ENCODE measurements at places on chromosomes 1 and 21. TPM values are rescaled to one million over a fixed set of nuclear protein-coding genes. Genes with fewer than 3 reads are reported as not detected.

TTC13 gene
- total RNA-seq: 24.8 TPM

DNA sequence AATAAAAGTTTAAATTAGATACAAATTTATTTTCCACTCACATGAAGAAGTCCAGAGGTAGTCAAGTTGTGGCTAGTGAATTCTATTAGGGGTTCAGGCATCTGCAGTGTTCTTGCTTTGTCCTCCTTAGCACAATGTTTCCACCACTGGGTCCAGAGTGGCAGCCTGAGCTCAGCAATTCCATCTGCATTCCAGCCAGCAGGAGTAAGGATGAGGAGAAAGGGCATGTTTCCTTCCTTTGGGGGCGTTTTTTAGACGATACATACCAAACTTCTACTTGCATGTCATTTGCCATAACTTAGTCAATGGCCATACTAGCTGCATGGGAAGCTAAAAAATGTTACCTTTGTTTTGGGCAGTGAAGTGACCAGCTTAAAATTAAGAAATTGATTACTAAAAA, 98.5 kb upstream of the VANGL1 start:
- no peaks in the 10 kb centered on the region for H3K27me3 ChIP-seq
- no peak overlapping the region for H3K4me3 ChIP-seq
- H3K36me3 ChIP-seq: no peaks in the 10 kb centered on the region
- no peak for DNase-seq
- H3K27ac ChIP-seq: no peak overlapping the region

DNA sequence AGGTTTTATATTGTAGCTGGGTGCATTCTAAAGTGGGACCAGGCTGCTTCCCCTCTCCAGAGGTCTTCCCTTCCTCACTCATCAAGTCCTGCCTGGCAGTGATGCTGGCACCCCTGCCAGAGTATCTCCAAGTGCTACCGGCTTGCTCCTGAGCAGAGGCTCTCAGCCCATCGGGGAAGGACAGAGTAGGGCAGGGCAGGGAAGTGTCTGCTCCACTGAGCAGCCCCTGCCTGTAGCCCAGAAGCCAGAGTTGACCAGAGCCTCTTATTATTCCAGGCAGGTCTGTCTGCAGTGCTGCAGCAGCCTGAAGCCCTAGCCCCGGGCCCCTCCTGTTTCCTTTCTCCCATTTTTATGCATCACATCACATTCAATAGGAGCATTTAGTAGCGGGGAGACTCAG, 51.1 kb downstream of the ATP2B4 start:
- no peak overlapping the region for H3K4me3 ChIP-seq
- DNase-seq: no peak
- no peak overlapping the region for H3K27ac ChIP-seq
- peaks cover 5% of the 10 kb centered on the region for H3K36me3 ChIP-seq
- H3K4me1 ChIP-seq: peaks cover 78% of the 10 kb centered on the region
- no peaks in the 10 kb centered on the region for H3K27me3 ChIP-seq

TMIGD3 gene
- 0.26 TPM for total RNA-seq

TRIM46 gene
- total RNA-seq: 7.3 TPM

GRCh38 chr21:34351786-34352241, 12.0 kb upstream of the KCNE2 start:
- DNase-seq: peak; percentile 10
- no peaks in the 10 kb centered on the region for H3K36me3 ChIP-seq
- H3K4me3 ChIP-seq: no peak overlapping the region
- no peak overlapping the region for H3K27ac ChIP-seq

- peaks cover 5% of the 10 kb centered on the region for H3K27me3 ChIP-seq
- no peak overlapping the region for H3K27ac ChIP-seq
- DNase-seq: no peak
- no peaks in the 10 kb centered on the region for H3K4me1 ChIP-seq
- no peak overlapping the region for H3K4me3 ChIP-seq
These were observed 112.6 kb upstream of the CSF3R start for GRCh38 chr1:36595349-36595748.

PRDM16 gene
- not detected for total RNA-seq

DNA sequence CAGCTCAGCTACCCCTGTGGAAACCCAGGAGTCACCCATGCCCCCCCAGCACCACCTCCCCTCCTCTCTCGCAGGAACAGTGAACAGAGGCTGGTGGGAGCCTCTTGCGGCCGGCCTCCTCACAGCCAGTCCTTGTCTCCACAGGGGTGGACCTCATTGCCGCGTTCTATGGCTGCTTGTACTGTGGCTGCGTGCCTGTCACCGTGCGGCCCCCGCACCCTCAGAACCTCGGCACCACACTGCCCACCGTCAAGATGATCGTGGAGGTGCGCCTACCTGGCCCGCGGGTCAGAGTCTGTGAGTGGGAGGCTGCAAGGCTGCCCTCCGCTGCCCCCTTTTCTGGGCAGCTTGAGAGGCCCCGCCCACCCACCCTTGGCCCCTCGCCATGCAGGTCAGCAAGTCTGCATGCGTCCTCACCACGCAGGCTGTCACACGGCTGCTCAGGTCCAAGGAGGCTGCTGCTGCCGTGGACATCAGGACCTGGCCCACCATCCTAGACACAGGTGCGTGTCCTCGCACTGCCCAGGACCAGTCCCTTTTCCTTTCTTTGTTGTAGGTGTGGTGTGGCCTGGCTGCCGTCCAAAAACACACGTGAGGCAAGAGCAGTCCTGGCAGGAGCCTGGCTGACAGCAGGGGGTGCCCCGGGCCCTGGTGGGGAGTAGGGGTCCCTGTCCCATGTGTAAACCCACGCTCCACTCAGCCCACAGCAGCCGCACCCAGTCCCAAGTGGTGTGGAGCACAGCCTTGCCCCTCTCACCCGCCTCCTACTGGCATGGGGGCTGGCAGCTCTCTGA, 50.3 kb downstream of the S100B start:
- H3K36me3 ChIP-seq: peaks cover 5% of the 10 kb centered on the region
- H3K27ac ChIP-seq: no peak overlapping the region
- no peak for DNase-seq
- no peaks in the 10 kb centered on the region for H3K27me3 ChIP-seq
- H3K4me3 ChIP-seq: no peak overlapping the region

ATF3 gene
- total RNA-seq: 58.8 TPM

GRCh38 chr1:95504321-95504720, 270.3 kb downstream of the RWDD3 start:
- DNase-seq: no peak
- no peak overlapping the region for H3K4me3 ChIP-seq
- no peaks in the 10 kb centered on the region for H3K36me3 ChIP-seq
- H3K4me1 ChIP-seq: no peaks in the 10 kb centered on the region

SMCP gene
- not detected for total RNA-seq

- H3K27me3 ChIP-seq: no peaks in the 10 kb centered on the region
- H3K4me3 ChIP-seq: no peak overlapping the region
- DNase-seq: no peak
- no peaks in the 10 kb centered on the region for H3K36me3 ChIP-seq
These were observed 18.6 kb downstream of the ARMH1 start for GRCh38 chr1:44693159-44693558.

DNA sequence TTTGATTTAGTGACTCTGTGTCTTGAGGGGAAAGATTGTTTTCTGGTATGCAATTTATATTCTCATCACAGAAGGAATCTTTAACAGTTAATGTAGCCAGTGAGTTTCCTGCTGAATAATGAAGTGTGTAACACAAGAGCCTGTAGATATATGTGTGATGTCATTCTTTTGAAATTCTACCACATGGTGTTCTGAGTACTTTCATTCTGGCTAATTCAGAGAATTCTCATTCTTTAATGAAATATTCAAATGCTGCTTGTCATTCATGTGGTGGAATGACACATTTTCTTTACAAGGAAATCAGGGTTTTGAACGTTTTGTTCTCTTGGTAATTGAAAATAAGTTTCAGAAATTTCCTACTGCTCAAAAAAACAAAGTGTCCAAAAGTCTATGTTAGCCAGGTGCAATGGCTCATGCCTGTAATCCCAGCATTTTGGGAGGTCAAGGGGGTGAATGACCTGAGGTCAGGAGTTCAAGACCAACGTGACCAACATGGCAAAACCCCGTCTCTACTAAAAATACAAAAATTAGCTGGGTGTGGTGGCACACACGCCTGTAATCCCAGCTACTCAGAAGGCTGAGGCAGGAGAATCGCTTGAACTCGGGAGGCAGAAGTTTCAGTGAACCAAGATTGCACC, 79.6 kb downstream of the MAP3K21 start:
- H3K4me3 ChIP-seq: no peak overlapping the region
- H3K36me3 ChIP-seq: no peaks in the 10 kb centered on the region
- H3K27ac ChIP-seq: no peak overlapping the region
- H3K27me3 ChIP-seq: no peaks in the 10 kb centered on the region
- no peak for DNase-seq

ISG15 gene
- 20.4 TPM for total RNA-seq

DNA sequence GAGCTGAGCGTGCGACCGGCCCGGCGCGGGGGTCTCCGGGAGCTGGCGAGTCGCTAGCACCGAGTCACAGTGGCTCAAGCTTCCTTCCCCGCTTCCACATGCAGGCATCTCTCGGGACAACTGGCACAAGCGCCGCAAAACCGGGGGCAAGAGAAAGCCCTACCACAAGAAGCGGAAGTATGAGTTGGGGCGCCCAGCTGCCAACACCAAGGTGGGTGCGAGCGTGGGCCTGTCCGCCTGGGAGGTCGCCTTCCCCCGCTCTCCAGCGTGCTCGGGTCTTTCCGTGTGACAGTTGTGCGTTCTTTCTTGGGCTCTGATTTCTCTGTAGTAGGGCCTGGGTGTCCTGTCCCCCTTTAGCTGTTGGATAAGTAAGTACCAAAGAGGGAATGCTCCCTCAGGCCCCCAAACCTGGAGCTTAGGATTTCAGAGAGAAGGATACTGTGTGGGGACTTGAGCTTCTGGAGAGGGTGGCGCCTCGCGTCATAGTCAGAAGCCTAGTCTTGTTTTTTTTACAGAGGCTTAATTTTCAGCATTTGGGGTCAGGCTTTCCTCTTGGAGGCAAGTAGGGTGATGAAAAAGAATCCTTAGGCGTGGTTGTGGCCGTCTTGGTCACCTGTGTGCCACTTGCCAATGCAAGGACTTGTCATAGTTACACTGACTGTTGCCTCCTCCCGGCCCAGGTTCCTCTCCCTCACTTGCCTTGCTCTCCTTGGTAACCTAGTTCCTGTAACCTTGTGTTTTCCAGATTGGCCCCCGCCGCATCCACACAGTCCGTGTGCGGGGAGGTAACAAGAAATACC, 790 bp downstream of the RPS8 start:
- peaks cover 27% of the 10 kb centered on the region for H3K4me1 ChIP-seq
- no peaks in the 10 kb centered on the region for H3K27me3 ChIP-seq
- H3K36me3 ChIP-seq: peaks cover 21% of the 10 kb centered on the region
- DNase-seq: no peak
- H3K27ac ChIP-seq: peak overlapping the region; percentile 92

GRCh38 chr21:41953249-41953830, 478 bp downstream of the C2CD2 start:
- no peak for DNase-seq
- H3K36me3 ChIP-seq: no peaks in the 10 kb centered on the region
- peaks cover 7% of the 10 kb centered on the region for H3K27me3 ChIP-seq
- H3K4me1 ChIP-seq: peaks cover 8% of the 10 kb centered on the region
- H3K4me3 ChIP-seq: no peak overlapping the region

- H3K4me3 ChIP-seq: no peak within 1 kb of the TSS
- H3K36me3 ChIP-seq: no peaks in the 10 kb centered on the region
- H3K4me1 ChIP-seq: no peaks in the 10 kb centered on the region
These were observed at the start of gene CASZ1 for GRCh38 chr1:10796029-10796944. Gene CASZ1 (minus strand): TSS chr1:10796646. CDS start chr1:10693889, 102,757 bp downstream.

All from CD8-positive, alpha-beta memory T cell (primary cell).